CD4-positive, alpha-beta T cell treated with Interleukin-1 beta for 1 hour (primary cell): ENCODE measurements at places on chromosomes 1 and 21.

DNA sequence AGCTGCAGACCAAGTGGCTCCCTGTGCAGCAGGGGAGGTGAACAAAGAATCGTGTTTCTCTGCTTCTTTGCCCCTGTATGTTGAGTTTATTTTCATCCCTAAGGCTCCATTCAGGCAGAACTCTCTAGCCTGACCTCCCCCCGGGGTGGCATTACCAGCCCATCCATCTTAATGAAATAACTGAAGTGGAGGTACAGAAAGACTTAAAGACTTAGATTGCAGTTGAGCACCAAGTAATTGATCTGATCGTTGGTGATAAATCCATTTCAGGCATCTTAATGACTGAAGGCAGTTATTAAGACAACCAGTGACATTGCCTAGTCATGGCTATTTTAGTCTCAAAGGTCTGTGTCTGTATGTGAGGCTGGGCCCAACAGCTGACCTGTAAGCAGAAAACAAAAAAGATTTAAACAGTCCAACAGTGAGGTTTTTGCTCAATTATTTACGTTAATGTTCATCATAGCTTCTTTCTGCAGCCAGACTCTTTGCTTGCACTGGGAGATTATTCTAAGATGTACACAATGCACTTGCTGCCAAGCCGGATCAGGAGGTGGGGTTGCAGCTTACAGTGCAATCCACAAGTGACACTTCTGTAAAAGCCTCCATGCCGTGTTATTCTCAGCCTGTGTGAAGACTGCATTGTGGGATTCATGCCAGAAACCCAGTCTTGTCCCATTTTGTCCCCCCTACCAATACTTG, 363.0 kb upstream of the DUSP10 start:
- DNase-seq = no peak

- no peak for DNase-seq
Observed at GRCh38 chr1:11365744-11366387, 92.9 kb downstream of the UBIAD1 start.

GRCh38 chr1:47948126-47948525, 49.1 kb downstream of the TRABD2B start:
- DNase-seq = no peak

DNA sequence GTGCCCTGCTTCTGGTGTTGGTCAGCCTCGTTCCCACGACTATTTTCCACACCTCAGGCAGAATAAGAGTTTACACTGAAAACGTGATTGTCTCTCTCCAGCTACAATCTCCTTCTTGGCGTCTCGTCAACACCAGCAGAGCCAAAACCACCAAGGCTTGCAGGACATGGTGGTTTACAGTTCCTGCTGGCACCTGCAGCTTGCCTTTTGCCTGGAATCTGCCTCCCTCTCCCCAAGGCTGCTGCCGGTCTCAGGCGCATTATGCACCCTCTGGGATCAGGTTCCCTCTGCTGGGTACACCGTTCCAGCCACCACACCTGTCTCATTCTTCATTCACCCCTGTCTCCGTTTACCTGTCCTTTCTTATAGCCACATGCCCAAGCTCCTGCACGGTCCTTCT, 315.9 kb downstream of the DSCAM start:
- DNase-seq = no peak

DNA sequence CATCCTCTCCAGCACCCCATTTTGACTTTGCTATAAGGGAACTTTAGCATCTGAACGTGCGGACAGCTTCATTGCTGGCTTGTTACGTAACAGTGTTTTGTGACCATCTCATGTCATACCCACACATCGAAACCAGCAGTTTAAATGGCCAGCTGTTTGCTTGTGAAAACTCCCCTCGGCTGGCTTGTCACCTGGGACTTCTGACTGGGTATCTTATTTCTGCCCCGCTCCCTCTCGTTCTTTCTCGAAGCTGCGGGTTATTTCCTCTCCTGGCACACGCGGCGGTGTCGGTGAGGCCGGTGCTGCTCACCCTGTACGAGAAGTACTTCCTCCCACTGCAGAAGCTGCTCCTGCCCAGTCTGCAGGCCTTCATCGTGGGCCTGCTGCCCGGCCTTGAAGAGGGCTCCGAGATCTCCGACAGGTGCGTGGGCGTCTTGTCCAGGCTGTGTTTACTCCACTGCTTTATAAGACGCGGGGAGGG, 43.5 kb downstream of the DOP1B start:
- DNase-seq = peak; percentile 4

GRCh38 chr1:212613440-212614335, 5.1 kb downstream of the ATF3 start:
- DNase-seq = no peak

GRCh38 chr1:40976952-40977690, 2.4 kb upstream of the CTPS1 start:
- no peak for DNase-seq

DNA sequence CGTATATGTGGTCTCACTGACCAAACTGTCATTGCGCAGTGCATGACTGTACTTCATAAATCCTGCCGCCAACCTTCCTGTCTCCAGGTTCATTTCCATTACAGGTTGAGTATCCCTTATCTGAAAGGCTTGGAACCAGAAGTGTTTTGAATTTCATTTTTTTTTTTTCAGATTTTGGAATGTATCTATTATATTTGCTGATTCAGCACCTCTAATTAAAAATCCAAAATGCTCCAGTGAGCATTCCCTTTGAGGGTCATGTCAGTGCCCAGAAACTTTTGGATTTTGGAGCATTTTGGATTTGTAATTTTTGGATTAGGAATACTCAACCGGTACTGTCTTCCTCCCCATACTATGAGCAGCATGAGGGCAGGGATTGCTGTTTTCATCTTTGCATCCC, 30.7 kb upstream of the RBBP5 start:
- no peak for DNase-seq
